CD4-positive, alpha-beta T cell treated with Interleukin-6 for 4 hours (primary cell): ENCODE measurements at places on chromosomes 13 and 19.

GRCh38 chr19:19342086-19343015 is 21.7 kb downstream of the MAU2 start:
- no peak for DNase-seq

DNA sequence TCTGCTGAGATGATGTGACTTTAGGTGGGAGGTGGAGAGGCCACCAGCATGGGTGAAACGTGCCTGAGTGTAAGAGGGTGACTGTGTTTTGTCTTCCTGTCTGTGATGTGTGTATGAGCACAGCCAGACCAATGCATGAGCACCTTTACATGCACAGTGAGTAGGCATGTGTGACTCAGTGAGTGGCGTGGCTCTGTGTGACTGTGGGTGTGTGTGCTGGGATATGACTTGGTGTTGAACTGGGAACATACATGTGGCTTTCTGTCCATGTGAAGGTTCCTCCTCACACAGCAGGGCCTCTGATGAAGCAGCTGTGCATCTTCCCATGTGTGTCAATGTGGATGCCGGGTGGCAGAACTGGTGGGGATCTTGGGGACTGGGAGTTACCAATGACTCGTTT is 19.9 kb upstream of the LGALS13 start:
- DNase-seq: no peak

DNA sequence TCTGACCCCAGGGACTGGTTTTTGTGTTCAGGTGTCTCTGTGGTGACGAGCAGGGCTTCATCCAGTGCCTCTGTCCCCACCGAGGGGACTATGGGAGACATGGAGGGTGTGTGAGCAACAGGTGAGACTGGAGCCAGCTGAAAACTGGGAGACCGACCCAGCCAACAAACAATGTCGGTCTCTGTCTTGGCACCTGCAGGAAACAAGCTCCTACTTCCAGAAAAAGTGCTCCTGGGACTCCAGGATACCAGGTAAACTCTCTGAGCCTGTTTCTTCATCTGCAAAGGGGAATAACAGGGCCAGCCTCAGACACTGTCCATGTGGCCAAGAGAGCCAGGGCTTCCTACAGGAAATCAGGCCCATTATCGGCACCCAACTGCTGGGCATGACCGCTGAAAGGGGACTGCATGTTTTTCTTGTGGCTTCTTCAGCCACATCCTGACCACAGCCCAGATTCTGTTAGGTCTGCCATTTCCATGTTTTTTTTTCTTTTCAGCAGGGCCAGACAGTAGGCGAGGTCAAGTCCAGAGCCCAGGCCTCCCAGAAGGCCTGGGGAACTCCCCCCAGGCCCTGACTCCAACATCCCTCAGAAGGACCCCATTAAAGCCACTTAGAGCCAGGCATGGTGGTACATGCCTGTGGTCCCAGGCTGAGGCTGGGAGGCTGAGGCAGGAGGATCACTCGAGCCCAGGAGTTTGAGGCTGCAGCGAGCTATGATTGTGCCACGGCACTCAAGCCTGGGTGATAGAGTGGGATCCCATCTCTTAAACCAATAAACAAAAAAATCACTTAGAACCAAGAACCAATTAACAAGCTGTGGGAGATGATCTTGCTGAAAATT is 836 bp upstream of the BST2 start:
- DNase-seq: peak; percentile 14

GRCh38 chr19:47142779-47143178 is 12.1 kb downstream of the SAE1 start:
- DNase-seq: no peak

DNA sequence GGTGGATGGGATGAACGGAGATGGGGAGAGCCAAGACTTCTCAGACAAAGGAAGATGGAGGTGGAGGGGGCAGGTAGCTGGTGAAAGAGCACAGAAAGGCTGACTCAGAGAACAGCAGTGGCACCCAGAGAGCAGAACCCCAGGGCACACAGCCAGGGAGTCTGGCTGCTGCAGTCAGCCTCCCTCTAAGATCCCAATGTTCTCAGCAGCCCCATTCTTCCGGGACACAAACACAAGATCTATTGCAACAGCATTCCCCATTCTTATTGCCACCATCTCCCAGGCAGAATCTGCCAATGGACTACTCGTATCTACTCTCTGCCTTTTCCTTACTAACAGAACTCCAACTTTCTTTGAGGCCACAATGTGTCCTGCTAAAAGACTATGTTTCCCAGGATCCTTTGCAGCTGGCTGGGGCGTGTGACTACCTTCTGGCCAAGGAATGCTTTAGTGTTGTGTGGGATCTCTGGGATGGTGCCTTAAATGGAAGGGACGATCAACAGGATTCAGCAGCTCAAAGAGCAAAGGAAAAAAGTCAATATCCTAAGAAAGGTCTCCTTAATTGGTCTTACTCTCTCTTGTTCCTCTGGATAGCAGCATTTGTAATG is 7.5 kb downstream of the THAP8 start:
- DNase-seq: no peak

- DNase-seq: no peak
Measured at GRCh38 chr19:46192992-46193650, 36.4 kb upstream of the IGFL1 start.

GRCh38 chr13:102781591-102781990 is 8.0 kb upstream of the TEX30 start:
- DNase-seq: no peak

- DNase-seq: no peak
Measured at GRCh38 chr19:56245121-56245740, 27.3 kb upstream of the EDDM13 start.

DNA sequence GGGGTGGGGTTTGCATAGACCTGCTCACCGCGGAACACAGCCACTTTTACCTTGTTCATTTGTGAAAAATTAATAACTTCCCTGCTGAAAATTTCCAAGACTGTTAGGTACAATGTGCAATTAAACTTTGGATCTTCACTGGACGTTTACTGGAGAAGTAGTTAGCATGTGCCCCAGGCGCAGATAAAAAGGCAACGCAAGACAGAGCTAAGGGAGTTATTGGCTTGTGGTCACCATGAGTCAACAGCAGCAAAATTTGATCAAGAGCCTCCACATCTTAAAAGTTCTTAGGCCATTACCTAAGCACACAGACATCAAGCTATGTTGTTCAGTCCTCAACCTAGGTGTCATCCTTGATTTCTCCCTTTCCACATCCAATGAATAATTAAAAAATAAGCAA is 257.0 kb downstream of the LHFPL6 start:
- no peak for DNase-seq

GRCh38 chr13:92488249-92488852 is 738.3 kb upstream of the GPC6 start:
- no peak for DNase-seq

- DNase-seq: no peak
Measured at GRCh38 chr13:40629678-40630384, 36.6 kb downstream of the FOXO1 start.
